ENCODE measurements at places on chromosomes 7 and 10.

- DNase-seq = no peak
These were observed 3.7 kb upstream of the NDST2 start for GRCh38 chr10:73814896-73815718.

DNA sequence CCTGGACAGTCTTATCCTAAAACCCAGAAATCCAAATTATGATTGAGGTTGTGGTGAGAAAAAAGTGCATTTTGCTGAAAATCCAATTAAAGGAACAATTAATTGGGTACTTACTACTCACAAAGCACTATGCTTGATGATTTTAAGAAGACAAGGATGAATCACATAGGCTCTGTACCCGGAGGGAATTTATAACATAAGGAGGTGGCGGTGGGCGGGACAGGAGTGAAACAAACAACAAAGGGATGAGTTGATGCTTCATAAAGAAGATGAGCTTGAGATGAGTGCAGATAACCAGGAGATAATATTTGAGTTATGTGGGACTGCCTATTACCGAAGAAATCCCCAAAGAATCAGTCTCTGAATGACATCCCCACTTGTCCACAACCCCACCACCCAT lies 171.1 kb upstream of the FZD8 start:
- no peak for DNase-seq

- no peak for DNase-seq
These were observed 69.4 kb downstream of the GOLGA7B start for GRCh38 chr10:97919012-97919411.

GRCh38 chr10:14259696-14260566 lies 70.8 kb downstream of the FRMD4A start:
- peak; percentile 87 for DNase-seq

DNA sequence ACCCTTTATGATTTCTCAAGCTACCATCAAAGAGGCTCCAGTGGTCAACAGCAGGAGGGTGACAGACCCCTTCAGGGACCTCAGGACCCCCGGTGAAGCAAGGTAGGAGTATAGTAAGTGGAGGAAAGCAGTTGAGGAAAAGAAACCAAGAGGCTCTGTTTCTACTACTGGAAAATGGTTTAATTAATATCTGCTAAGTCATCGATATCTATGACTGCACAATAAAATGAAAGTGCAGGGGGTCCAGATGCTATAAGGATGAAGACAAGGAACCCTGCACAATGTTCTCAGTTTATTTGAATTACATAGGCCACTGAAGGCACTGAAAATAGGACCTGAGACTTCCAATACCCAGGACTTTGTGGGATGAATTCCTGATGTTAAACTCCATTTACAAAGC lies 23.7 kb downstream of the AMPH start:
- DNase-seq = no peak

All from AG10803 (cell line).